Suprapubic skin (tissue), 4 donors: ENCODE measurements at places on chromosomes 5 and 9.

DNA sequence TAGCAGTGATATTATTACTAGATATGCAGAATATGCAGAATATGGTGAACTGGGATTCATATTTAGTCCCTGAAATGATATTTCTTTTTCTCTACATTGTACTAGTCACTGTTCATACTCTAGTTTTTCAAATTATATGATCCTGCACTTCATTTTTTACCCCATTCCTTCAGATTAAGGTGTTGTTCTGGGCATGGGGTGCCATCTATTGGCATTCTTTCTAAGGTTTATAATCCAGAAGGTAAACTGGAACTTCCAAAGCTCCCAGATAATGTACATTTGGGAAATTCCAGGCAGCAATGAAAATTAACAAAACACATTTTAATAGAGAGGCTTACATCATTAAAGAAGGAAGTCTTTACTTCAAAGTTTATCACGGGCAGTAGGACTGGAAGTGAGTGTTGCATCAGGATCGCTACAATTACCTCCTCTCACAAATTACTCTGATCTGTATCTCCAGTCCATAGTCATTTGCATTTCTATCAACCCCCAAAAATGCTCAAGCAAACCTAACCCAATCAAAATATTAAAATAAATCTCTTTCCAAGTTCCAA, 12.5 kb downstream of the RFX3 start:
- DNase-seq: no peak

DNA sequence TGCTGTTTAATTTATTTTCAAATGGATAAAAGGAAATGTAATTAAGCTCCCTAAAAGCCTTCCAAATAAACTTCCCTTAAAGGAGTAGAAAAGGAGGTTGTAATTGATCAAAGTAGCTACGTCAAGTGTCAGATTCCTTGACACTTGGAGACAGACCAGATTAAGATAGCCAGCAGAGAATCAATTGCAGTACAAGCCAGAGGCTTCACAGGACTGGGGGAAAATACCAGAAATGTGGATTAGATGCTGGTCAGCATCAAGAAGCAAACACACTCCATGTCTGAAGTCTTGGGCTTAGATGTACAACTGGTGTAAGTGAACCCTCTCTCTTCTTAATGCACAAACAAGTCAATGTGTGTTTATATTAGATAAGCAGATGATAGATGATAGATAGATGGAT, 184.9 kb upstream of the TAS2R1 start:
- no peak for DNase-seq

GRCh38 chr9:7094052-7094451, 336.3 kb downstream of the KDM4C start:
- no peak for DNase-seq

- DNase-seq: no peak
These were observed 152.5 kb upstream of the NFIB start for GRCh38 chr9:14466429-14466818.

DNA sequence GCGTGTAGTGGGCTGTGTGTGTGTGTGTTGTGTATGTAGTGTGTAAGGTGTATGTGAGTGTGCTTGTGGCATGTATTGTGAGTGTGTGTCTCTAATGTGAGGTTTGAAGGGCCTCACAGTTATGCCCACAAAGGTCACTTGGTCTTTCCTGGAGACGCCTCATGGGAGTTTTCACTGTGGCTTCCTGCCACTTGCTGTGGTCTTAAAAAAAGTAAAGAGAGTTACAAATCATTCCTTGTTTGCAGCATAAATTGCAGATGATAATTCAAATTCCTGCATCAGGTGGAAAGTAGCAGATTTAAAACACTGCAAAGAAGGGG, 72.6 kb downstream of the TENT4A start:
- no peak for DNase-seq

DNA sequence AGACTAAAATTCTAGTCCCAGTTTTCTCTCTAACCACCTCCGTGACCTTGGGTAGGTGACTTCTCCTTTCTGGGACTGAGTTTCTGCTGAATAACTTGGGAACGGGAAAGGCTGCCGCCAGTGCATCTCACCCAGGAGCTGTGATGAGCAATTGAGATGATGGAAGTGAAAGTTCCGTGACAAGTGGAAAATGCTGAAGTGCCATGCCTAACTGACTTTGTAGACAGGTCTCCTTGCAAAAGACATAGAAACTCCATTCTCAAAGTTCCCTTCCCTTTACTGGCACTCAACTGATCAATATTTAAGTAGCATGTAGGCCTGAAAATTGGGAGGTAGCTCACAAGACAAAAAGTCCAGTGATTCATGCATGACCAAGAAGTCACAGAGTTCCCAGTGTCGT, 6.3 kb upstream of the ADAM19 start:
- no peak for DNase-seq

DNA sequence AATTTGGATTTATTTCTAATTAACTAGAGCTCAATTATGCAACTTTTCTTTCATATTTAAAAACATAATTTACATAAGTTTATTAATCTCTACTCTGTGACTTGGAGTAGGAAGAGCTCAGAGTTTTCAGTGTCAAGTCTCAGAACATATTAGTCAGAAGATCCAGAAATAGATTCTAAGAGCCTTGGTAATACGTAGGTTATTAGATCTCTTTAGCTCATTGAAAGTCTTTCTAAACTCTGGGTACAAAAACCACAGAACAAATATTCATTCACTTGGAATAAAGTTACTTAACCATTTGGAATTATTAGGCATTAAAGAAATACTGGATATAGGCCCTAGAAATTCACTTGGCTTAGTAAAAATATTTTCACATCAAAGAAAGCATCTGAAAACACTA, 26.3 kb upstream of the ISCA1 start:
- no peak for DNase-seq

DNA sequence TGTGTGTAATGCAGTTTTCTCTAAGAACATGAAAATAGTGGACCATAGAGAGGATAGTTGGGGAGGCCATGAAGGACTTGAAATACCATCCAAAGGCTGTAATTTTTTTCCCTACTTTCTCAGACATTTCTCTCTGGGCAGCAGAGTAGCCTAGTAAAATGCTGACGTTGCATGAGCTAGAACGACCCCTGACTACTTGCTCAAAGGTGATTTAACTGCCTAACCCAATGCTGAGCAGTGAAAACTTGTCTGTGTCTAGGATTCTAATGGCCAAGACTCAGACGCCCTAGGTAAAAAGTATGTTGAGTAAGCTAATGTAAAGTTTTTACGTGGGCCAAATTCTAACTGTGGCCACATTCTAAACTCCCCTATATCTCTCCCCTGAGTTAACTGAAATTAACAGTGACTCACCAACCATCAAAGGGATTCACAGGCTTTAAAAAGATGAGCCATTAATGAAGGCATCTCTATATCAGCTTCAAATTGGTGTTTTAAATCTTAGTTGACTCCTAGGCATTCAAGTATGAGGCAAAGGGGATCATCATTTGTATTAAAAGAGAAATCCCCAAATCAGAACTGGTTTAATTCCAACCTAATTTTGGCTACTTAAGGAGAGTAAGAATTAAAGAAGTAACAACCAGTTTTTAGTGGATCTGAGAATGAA, 121.0 kb upstream of the GAS1 start:
- DNase-seq: no peak

- DNase-seq: no peak
These were observed 86.4 kb downstream of the MSX2 start for GRCh38 chr5:174810796-174811195.

GRCh38 chr5:109743770-109744212, 54.1 kb downstream of the MAN2A1 start:
- no peak for DNase-seq

DNA sequence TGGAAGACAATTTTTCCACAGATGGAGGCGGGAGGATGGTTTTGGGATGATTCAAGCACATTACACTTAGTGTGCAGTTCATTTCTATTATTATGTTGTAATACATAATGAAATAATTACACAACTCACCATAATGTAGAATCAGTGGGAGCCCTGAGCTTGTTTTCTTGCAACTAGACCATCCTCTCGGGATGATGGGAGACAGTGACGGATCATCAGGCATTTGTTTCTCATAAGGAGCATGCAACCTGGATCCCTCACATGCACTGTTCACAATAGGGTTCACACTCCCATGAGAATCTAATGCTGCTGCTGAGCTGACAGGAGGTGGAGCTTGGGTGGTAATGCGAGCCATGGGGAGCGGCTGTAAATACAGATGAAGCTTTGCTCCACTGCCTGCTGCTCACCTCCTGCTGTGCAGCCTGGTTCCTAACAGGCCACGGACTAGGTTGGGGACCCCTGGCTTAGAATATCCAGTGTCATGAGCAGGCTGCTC, 1.6 kb downstream of the STKLD1 start:
- no peak for DNase-seq

- no peak for DNase-seq
These were observed 295.9 kb upstream of the ITGA1 start for GRCh38 chr5:52491818-52492217.

- no peak for DNase-seq
These were observed 18.9 kb upstream of the NTNG2 start for GRCh38 chr9:132142924-132143323.

DNA sequence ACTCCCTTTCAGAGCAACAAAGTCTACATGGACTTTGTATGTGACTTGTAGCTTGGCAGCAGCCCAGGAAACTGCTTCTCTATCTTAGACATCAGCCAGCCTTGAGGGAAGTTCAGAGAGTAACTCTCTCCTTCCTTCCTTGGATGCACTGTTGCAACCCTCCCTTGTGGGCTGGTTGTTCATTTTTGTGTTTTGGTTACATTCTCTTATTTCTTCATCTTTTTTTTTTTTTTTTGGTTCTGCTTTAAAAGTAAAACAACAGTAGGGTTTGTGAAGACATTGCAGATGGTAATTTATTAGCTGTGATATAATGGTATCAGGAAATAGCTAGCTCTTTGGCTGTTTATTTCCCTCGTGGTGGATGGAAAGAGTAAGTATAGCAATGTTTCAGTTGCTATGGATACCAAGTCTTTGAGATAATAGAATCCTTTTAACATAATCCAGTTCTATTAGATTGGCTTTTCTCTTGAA, 97.9 kb upstream of the MAMDC2 start:
- DNase-seq: peak; percentile 70

GRCh38 chr9:16044579-16044881, 491.7 kb downstream of the CCDC171 start:
- no peak for DNase-seq

- no peak for DNase-seq
These were observed 63.3 kb upstream of the SMC5 start for GRCh38 chr9:70195456-70195855.

DNA sequence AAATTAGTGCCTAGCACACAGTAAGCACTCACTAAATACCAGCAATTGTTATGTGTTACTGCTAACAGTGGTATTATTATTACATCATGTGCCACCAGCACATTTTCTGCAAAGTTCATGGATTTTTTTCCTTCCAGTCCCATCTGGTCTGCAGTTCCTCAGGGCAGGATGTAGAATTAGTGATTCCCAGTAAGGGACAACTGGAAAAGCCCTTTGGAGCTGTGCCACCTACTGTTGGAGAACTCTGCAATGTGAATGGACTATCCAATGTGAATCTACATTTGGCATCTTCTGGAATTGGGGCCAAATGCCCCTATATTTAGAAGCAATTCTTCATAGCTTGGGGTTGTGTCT, 154.0 kb downstream of the CDH6 start:
- DNase-seq: no peak
